ENCODE measurements at places on chromosomes 5 and 9.

DNA sequence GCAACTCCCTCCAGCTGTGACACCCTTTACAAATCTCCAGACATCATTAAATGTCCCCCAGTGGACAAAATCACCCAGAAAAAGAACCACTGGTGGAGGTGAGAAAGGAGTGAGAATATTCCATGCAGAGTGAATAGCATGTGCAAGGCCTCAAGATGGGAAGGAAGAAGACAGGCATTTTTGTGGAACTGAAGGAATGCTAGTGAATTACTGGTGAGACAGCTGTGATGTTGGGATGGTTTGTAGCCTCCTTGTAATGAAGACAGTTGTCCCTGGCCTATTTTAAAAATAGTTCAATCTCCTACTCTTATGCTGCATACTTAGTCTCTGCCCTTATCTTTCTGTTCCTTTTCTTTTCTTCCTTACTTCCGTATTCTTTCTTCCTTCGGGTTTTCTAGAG, 124.9 kb upstream of the RPS23 start:
- no peak for DNase-seq

DNA sequence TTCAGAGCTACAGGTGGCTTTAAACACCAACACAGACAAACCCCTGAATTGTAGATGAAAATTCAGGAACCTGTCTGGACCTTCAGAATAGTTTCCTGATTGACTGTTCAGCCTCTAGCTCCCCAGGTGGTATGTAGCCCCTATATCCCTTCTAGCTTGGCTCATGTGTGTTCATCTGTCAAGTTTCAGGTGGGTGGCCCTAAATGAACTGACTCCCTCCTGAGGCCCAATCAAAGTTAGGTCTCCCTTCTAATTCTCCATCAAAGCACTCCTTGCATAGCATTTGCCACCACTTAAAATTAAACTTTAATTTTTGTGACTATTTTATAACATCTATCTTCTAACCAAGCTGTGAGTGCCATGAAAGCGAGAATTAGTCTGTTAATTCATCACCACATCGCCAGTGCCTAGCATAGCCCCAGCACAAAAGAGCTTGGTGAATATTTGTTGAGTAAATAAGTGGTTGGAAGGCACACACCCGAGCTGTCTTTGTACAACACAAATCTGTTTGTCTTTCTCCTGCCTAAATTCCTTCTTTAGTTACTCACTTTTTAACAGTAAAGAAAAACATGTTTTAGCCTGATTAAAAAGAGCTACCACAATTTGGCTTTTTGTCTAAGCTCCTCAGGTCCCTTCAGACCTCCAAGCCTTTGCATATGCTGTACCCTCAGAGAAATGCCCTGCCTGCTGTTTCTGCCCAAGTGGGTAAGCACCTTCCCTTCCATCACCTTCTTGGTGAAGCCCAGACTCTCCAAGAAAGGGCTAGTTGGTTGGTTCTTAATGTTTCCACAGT, 138.1 kb upstream of the HMHB1 start:
- no peak for DNase-seq

GRCh38 chr5:111232311-111233051, 8.3 kb downstream of the CAMK4 start:
- no peak for DNase-seq

- no peak for DNase-seq
These were observed 84.7 kb downstream of the ZDHHC21 start for GRCh38 chr9:14608540-14608939.

DNA sequence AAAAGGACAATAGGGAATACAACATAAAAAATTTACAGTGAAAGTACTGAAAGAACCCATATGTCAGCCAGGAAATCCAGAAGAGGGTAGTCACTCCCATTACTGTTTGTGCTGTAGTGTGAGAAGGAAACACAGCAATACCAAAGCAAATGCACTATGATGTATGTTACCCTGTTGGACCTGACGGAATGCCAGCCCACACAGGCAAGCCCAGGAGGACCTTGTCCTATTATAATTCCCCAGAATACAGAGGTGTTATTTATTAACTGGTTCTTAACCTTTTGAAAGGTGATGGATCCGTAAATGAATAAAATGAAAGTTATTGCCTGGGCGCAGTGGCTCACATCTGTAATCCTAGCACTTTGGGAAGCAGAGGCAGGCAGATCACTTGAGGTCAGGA, 79.0 kb downstream of the GDA start:
- no peak for DNase-seq

DNA sequence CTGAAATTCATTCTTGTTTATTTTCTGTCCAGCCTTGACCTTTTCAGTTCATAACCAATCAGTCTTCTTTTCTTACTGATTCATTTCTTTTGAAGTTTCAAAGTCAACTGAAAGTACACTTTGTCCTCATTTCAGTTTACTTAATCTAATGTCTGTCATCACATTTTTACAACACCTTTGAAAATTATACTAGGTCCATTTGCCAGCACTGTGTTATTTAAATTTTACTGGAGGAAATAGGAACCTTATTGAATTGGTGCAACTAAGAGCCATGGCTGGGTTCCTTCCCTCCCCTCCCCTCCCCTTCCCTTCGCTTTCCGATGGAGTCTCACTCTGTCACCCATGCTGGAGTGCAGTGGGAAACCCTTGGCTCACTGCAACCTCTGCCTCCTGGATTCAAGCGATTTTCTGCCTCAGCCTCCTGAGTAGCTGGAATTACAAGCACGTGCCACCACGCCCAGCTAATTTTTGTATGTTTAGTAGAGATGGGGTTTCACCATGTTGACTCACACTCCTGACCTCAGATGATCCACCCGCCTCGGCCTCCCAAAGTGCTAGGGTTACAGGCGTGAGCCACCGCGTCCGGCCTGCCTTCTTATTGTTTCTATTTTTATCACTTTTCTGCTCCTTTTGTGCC, 6.3 kb downstream of the RMI1 start:
- no peak for DNase-seq

DNA sequence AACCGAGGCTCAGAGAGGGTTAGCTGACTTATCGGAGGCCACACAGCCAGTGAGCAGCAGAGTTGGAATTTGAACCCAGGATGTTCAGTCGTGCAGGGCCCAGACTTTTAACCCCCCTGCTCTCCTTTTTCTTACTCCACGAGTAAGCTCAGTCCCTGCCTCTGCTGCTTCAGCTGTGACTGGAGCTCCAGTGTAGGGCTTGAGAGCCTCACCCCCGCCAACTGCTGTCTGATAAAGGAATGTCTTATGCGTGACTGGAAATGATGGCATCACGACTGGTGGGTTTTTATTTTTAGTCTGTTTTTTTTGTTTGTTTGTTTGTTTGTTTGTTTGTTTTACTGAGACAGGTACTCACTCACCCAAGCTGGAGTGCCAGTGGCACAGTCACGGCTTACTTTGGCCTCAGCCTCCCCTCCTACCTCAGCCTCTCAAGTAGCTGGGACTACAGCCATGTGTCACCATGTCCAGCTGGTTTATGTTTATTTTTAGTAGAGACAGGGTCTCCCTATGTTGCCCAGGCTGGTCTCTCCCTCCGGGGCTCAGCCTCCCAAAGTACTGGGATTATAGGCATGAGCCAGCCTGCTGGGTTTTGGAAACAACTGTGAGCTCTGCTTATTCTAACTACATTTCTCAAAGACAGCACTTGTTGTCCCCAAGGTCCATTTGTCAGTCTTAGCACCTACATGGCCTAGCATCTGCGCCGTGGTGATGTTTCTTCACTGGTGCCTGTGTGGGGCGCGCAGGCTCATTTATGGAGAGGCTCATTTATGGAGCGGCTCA, 52.5 kb upstream of the NCS1 start:
- DNase-seq: no peak

GRCh38 chr9:117644932-117645636, 59.1 kb upstream of the TLR4 start:
- DNase-seq: no peak

- no peak for DNase-seq
These were observed 54.4 kb downstream of the SMIM23 start for GRCh38 chr5:171840066-171840465.

DNA sequence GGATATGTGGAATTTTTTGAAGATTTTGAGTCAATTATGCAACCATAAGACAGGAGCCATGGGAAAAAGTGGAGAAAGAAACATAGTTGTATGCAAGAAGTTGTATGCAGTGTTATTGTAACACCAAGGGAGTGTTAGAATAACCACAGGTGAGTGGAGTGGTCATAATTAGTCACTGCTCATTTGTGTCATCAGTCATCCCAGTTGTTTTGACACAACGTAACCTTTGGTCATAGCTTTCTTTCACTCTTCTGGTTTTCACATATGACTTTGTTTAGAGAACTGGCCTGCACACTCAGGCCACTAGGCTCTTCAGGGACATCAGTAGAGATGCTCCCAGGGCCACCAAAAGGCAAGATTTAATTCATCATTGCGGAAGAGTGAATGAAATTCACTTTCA, 158.7 kb upstream of the HMHB1 start:
- DNase-seq: no peak

GRCh38 chr9:16626577-16627130, 243.8 kb downstream of the BNC2 start:
- DNase-seq: no peak

- DNase-seq: no peak
These were observed 203.1 kb downstream of the ROR2 start for GRCh38 chr9:91746904-91747303.

DNA sequence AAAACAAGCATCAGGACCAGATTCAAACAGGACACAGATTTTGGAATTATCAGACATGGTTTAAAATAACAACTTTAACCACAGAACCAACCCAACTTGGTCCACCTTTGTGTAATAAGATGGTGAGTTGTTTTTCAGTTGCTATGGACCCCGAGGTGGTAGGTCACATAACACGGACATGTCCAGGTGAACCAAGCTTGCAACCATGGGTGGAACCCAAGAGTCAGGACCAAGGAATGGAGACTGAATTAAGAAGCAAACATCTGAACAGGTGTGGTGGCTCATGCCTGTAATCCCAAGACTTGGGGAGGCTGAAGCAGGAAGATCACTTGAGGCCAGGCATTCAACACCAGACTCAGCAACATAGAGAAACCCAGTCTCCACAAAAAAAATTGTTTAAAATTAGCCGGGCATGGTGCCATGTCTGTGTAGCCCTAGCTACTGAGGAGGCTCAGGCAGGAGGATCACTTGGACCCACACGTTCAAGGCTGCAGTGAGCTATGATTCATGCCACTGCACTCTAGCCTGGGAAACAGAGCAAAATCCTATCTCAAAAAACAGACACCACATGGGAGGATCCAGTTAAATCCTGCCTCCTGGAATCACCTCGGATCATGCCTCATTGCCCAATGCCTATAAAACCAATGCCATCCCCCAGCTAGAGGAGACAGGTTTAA, 10.6 kb downstream of the PTBP3 start:
- no peak for DNase-seq

DNA sequence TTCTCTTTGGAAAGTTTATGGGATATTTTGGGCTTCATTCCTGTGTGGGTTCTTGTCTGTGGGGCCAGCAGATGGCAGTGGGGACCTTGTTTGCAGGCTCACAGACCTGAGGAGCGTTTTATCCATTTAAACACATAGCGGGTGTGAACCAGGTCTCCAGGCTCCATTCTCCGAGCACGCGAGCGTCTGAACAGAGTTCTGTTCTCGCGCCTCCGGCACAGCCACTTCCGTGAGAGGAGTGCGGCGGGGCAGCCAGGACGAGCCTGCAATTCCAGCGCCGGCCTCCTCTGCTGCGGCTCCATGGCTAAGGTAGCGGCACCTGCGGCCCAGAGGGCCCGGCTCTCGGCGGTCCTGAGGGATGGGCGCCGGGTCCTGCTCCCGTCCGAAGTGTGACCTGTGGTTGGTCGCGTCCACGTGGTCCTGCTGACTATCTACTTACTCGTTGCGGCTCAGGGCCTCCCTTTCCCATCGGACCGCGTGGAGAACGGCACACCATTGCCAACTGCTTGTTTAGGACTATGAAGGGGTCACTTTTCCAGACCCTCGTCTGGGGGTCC, 7.3 kb downstream of the NRARP start:
- no peak for DNase-seq

DNA sequence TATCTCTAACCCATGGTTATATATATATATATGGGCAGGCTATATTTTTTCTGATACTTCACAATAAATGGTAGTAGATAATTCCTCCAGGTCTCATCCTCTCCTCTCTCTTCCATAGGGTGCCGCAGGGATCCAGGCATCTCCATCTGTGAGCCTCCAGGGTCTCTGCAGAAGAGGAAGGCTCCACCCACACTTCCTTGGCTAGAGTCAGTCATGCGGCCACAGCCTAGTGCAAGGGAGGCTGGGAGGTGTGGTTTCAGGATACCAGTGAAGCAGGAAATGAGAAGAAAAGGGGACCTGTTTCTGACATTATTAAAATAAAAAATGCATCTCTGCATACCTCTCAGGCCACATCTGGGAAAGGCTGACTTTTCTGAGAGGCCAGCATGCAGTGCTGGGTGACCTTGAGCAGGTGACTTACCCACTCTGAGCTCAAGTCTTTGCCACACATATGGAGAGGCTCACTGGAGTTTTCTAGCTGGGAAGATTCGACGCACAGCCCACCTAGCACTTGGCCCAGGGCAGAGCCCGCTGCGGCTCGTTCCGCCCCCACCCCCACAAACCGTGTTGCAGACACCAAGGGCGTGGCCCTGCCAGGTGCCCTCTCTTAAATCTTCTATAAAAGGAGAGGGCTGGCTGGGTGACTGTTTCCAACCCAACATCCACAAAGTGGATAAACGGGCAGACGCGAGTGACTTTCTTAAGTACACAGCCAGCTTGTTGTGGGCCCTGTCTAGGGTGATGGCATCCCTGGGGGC, 47.9 kb downstream of the OLFM1 start:
- no peak for DNase-seq

- DNase-seq: no peak
These were observed 1.1 kb upstream of the TLX3 start for GRCh38 chr5:171307789-171308452.

DNA sequence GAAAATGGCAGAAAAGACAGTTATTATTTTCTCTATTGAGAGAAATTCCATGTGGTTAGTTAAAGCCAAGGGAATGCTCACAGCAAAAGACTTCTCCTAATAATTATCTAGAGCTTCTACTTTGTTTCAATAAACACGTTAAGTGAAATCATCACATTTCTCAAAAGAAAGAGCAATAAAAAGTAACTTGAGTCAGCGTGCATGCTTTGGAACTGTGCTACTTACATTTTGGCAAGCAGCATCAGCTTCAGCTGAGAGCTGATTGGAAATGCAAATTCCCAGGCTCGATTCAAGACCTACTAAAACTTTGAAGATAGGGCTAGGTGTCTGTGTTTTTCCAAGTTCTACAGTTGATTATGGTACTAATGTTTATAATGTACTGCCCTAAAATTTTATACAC, 132.1 kb downstream of the CDH18 start:
- DNase-seq: no peak
